ENCODE measurements at places on chromosomes 1 and 21.

GRCh38 chr1:185305419-185305818, 11.6 kb downstream of the IVNS1ABP start:
- no peak for DNase-seq

DNA sequence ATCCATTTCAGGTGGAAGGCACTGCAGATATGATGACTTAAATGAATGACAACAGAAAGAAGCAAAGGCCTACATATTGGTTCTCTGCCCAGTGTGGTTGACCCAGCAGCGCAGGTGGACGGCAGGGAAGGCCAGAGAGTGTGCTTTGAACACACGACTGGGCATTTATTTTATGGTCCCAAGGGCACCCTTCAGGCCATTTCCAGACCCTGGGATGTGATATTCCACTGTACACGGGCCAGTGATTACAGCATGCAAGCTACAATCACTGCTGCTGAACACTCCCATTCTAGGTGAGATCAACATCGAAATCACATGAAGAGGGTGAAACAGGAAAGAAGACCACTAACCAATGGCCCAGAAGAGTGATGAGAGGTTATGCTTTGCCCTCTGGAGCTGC, 33.8 kb downstream of the PCNX2 start:
- no peak for DNase-seq

DNA sequence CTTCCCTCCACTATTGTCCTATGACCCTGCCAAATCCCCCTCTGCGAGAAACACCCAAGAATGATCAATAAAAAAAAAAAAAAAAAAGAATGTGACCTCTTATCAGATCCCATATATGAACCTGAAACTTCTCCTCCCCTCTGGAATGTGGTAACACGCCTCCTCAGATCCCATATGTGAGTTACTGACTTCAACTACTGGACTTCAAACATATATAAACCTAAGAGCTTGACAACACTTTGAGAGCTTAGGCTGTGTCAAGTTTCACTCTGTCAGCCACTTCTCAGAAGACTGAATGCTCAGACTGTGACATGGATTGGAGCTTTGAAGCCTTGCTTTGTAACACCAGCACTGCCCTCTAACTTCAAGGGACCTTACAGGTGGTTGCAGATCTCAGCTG, 148.4 kb downstream of the COP1 start:
- DNase-seq, result no peak

DNA sequence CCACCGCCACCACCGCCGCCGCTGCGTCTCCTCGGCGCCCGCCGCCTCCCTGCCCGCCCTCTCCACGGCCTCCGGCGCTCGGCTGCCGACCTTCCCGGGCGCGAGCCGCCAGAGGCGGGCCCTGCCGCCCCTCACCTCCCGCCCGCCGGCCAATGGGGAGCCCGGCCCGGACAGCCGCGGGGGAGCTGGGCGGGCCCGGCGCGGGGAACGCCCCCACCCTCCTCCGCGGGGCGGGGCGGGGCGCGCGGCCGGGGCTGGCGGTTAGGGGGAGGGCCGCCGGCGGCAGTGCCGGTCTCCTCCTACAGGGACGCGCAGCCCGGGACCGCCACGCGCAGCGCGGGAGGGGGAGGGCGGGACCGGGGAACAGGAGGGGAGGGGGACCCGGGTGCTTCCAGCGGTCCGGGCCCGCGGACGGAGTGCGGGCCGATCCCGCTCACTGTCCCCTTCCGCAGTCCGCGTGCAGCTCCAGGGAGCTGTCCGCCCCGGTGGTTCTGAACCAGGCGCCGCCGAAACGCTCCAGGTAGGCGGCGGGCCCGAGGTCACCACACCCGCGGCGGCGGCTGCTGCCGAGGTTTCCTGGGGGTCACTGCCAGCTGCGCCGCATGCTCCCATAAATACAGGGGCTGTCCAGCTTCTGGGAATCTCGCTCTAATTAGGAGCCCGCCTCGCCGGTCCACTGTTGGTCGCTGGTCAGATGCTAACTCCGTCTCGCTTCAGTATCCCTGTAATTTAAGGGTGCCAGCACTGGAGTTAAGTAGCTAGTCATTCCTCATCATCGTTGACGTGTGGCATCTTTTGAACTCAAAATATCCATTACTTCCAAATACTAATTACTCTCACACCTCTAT, at the start of gene PGBD5:
Gene PGBD5, minus strand, starts transcription at position 87 of the 848 bp plus-strand sequence. CDS start 404 bp downstream, outside the sequence.
- peak; percentile 24 for DNase-seq

DNA sequence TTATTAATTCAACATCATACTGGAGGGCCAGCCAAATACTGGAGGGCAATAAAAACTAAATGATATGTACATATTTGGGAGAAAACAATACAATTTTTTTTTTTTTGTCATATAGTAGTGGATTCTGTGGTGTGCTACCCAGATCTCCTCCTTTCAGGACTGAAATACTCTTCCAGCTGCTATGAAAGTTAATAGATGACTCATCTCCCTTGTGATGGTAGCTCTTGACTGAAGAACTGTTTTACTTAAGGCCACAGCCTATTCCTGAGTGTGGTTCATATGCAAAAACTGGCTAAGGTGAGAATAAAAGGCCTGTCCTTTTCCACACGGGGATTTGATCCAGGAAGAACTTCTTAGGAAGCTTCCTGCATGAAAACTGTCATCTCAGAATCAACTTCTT, 307.9 kb downstream of the HLX start:
- DNase-seq, result no peak

- DNase-seq, result no peak
These were observed 8.4 kb upstream of the GALNT2 start for GRCh38 chr1:230058626-230059025.

- no peak for DNase-seq
These were observed 620.4 kb upstream of the BEND5 start for GRCh38 chr1:49397086-49397485.

DNA sequence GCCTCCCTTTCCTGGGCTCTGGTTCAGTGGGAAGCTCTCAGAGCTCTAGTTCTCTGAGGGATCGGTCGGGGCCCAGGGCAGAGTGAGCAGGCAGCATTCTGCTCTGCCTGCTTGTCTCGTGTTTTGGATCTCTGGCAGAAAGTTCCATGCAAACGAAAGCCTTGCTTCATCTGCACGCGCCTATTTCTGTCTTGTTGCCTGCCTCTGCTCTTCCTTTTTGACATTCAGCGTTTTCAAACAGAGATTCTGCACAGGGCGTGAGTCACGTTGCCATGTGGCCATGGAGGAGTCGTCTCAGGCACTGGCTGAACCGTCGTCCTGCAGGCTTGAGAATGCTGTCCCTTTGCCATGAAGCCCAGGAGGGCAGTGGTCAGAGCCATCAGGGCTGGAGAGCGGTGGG, 20.3 kb downstream of the AJAP1 start:
- DNase-seq, result no peak

- DNase-seq, result no peak
These were observed 132.7 kb downstream of the GPATCH2 start for GRCh38 chr1:217498209-217498608.

DNA sequence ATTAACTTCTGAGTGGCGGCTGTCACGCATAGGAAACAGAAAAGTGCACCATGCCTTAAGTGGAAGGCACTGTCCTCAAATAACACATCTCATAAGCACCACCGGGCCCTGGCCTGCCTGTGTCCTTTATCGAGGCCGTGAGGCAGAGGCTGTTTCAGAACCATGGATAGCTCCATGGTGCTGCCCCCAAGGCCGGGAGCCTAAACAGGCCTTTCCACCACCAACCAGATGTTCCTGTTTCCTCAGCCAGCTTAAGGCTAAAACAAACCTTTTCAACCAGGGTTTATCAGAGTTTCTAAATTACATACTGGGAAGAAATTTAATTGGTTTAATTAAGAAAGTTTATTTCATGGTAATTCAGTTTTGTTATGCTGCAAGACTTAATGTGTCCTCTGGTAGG, 114.4 kb downstream of the DMRTA2 start:
- DNase-seq, result no peak
